ENCODE measurements at places on chromosomes 3 and 15. TPM values are rescaled to one million over a fixed set of nuclear protein-coding genes. Genes with fewer than 3 reads are reported as not detected.

Gene TTC23
- total RNA-seq: 26.7 TPM

- no peak for DNase-seq
Observed at GRCh38 chr3:120077731-120078130, 16.5 kb downstream of the GSK3B start.

Gene EPHA3
- total RNA-seq: 12.6 TPM

Gene SCAANT1
- not detected for total RNA-seq

DNA sequence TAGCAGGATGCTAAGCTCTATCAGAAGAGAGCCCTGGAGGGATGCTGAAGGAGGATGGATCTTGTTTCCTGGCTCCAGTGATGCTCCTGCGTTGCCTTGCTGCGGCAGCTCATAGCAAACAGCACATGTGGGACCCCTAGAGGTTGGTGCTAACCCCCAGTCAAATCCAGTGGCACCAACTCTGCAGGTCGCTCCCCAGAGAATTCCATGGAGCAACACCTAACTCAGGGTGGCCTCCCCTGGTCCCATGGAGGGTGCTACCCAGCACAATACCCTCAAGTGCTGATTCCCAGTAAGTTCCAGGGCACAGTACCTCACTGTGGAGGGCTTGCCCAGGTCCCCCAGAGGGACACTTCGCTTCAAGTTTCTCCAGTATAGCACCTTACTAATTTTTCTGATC is 231.2 kb downstream of the NEK10 start:
- no peak for DNase-seq

Gene FEM1B
- total RNA-seq: 58.0 TPM

Gene DNAH12
- total RNA-seq: 0.80 TPM

All from sciatic nerve (tissue), 2 donors.